ENCODE measurements at places on chromosomes 12 and 14.

DNA sequence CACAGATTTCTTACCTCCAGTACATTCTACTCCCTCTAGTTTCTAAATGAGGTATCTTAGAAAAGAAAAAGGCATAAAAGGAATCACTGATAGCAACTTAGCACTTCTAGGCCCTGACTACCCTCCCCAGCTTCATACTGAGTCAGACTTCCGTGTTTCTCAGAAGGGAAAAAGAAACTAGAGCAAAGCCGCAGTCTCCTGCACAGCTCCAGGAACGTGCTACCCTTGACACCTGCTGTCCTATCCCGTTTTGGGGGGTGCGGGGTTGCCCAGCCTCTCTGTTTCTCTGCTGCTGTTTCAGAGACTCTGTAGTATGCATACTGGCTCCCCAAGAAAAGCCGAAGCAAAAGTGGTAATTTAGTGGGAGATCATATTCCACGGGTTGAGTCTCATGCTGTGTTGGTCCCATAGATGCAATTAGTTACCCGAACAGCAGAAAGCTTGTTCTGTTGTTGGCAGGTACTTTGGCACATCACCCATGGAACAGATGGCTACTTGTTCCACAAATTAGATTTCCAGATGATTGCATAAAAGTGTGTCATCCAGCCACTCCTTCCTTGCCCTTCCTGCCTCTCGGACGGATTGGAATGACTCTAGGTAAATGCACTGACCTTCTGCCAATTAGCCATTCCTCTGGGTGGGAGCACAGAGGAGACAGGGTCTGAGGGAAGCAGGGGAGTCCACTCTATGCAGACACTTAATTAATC is 438.1 kb downstream of the FUT8 start:
- DNase-seq, result no peak

DNA sequence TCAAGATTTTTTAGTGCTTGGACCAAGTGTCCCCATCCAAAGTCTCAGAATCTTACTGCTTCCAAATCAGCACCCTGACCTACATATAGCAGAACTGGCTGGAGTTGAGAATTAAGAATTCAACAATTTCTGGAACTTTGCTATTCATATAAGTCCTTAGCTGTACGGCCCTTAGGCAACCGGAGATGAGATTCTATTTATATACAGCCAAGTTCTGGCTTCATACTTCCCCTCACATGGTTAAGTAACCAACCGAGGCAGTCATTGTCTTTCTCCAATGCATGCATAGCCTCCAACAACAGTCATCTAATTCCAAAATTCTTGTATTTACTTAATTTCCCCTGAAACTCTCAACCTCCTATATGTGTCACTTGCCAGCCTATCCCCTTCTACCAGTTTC is 76.6 kb downstream of the SINHCAF start:
- DNase-seq, result no peak

DNA sequence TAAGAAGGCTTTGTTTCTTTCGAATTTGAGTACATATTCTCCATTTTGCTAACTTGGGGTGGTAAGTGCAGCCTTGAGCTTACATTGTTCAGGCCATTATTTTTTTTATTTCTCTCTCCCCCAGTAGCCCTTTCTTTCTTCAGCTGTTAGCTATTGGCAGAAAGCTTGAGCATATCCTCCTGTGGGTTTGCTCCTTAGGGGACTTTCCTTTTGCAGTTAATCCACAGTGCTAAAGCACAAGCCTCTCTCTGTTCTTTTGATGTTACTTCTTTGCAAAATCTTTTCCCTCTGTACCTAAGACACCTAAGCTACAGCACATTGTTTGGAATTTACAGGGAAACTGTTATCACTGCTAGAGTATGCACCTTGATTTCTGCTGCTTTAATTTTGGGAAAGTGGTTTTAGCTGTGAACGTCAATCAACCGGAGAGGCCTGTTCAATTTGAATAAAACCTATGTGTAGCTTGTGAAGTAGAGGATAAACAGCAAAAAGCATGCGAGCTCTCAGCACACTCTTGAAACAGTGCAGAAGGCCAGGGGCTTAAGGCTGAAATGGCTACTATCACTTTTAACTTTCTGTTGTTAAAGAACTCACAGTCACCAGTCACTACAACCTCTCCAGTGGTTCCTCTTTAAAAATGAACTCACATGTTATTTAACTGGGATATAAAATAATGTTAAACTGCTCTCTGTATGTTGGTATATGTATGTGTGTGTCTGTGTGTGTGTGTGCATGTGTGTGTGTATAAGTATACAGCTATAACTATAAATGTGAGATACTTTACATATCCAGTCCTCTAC is 139.2 kb downstream of the PDZRN4 start:
- DNase-seq, result no peak

DNA sequence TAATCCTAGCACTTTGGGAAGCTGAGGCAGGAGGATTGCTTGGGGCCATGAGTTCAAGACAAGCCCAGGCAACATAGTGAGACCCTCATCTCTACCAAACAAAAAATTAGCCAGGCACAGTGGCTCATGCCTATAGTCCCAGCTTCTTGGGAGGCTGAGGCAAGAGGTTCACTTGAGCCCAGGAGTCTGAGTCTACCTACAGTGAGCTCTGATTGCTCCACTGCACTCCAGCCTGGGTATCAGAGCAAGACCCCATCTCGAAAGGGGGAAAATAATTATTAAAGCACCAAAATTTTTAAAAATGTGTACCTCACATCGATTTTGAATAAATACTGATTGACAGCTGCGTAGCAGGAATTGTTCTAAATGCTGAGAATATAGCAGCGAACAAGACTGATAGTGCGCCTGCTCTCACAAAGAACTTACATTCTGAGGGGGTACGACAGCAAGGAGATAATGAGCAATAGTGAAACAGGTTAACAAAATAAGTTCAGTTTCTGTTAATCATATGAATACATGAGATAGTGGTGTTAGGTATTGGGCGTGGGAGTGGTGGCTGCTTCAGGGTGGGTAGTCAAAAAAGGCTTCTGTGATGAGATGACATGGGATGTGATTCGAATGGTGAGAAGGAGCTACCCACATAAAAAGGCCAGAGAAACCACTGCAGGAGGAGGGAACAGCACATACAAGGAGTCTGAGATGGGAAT is 19.6 kb downstream of the HCFC2 start:
- DNase-seq, result no peak

- no peak for DNase-seq
These were observed 39.0 kb downstream of the GABARAPL1 start for GRCh38 chr12:10251669-10252068.

- DNase-seq, result no peak
These were observed 91.1 kb downstream of the SRRM4 start for GRCh38 chr12:119072440-119072839.

GRCh38 chr14:91884664-91885063 is 17.3 kb upstream of the TC2N start:
- no peak for DNase-seq

- DNase-seq, result no peak
These were observed 569.6 kb downstream of the AACS start for GRCh38 chr12:125634813-125635212.

DNA sequence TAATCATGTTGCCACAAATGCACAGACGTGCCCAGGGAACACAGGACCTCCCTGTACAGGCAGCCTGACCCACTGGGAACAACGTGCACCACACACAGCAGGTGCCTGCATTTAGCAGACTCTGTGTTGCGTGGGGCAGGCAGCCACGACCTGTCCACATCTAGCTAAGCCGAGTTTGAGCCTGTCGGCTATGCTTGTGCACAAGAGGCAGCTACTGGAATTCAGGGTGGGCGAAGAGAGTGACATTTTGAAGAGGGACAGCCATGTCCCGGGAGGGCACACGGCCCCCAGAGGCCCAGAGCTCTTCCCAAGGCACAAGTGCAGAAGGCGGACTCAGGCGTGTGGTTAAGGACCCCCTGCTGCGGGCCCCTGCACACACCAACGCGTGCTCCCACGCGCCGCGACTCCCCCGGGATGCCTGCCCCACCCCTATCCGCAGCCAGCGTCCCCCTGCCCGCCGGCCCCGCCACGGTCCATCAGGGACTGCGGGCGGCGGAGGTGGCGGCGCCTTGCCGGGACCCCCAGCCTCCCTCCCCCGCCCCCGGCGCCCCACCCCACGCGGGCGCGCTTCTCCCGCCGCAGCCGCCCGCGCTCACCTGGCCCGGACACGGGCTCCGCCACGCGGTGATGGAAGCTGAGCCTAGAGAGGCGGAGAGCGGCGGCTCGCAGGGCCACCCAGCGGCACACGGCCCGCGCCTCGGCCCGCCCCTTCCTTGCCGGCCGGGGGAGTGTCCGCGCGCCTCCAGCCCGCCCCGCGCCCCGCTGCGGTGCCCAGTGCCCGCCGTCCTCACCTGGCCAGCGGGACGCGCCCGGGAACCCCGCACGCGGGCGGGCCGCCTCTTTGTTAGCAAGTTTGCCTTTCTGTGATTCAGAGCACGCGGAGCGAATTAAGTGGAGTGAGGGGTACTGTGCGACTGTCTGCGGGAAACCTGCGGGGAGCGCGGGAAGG is 125.3 kb upstream of the PRMT8 start:
- peak; percentile 21 for DNase-seq

- no peak for DNase-seq
These were observed 57.9 kb downstream of the SLC17A8 start for GRCh38 chr12:100414739-100415138.

DNA sequence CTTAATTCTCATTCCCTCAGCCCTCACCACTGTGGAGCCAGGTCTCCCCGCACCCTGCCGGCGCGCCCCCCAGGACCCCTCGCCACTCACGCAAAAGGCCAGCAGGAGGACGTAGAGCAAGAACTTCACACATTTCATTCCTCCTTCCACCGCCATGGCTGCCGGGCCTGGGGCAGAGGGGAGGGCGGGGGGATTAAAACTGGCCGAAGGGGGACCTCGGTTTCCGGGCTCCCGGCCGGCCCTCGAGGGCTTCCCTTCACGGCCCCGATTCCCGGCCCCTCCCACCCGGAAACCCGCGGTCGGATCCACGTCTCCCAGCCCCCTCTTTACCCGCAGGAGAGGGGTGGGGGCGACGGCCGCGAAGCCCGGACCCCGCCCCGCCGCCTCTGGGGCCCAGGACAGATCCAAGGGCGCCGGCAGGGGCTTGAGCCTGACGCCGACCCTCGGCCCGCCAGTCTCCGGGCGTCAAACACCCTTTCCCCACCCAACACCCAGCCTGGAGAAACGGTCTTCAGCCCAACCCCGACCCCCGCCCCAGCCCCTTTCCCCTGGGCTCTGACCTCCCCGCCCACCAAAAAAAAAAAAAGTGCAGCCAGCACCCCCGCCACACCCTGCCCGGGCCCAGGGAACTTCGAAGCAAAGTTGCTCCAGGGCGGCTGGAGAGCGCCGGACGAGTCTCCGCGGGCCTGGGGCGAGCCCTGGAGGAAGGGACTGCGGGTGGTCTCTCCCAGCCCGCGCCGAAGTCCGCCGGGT is 447 bp downstream of the CD63 start:
- peak; percentile 60 for DNase-seq

DNA sequence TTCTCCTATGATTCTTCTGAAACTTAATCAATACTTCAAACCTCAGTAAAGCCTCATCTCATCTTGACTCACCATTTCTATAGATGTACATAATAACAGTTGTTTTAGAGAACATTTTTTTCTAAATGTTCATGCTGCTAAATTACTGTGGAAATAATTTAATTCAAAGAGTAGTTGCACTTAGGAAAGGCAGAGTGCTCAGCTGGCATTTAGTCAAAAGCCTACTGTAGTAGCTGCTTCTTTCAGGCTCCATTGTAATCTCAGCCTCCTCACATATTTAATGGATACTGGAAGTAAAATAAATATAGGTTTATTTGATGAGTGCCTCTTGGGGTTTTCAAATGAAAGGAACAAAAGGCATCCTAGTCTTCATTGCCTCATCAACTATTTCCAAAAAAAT is 325.0 kb downstream of the CCER1 start:
- DNase-seq, result no peak

- DNase-seq, result no peak
These were observed 16.4 kb upstream of the KSR2 start for GRCh38 chr12:117985182-117985581.

DNA sequence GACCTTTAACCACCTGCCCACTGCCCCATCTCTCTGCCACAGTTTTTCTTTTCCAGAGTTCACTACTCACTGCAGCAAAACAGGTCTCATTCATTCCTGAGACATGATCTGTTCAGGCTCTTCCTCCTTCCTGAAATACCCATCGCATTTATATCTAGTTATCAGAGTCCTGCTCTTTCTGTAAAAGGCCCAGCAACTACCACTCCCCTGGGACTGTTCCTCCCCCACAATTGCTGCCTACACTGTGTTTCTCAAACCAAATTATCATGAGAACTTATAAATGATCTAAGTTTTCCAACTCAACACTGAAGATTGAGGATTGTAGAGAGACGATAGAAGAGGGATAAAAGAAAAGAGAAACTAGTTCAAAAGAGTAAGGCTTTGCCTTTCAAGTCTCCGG is 40.8 kb upstream of the EPS8 start:
- no peak for DNase-seq

GRCh38 chr12:19749906-19750574 is 310.7 kb downstream of the AEBP2 start:
- no peak for DNase-seq

DNA sequence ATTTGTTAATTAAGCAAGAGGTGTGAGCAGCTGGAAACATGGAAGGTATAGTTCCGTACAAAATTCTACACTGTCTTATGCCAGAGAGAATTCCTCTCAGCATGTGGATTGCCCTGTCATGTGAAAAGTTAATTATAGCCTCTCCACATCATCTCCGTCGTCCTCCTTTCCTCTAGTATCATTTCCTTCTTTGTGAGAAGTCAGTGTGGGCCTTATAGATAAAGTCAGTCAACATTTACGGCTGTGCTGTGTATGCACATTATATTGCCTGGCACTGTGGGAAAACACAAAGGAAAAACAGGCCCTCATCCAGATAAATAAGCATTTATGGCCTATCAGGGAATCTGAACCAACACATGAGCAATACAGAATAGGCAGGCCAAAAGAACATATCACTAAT is 236.6 kb downstream of the SEC23A start:
- DNase-seq, result no peak

- DNase-seq, result no peak
These were observed 15.7 kb downstream of the NUBPL start for GRCh38 chr14:31576949-31577348.

DNA sequence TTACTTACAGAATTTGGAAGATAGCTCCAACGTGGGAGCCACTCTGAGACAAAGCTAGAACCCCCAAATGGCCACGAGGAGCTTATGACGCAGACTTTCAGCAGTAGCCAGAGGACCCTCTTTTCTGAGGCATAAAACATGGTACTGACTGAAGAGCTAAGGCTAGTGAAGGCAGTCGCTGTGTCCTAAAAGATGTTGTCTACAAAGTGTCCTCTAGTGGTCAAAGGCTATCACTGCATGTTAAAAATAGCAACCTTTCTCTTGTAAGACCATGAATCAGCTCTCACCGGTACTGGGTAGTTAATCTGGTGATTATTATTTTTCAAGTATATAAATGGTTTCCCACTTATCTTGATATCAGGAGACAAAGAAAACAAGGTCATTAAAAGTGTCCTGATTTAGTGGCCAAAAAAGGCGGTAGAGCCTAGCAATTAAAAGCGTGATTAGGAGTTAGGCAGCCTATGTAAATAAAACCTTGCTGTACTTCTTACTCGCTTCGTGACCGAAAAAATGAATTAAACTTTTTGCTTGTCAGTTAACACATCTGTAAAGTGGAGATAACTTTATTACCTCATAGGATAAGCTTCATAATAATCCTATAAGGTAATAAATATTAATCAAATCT is 47.0 kb upstream of the LGR5 start:
- DNase-seq, result peak; percentile 66

All from A549 (cell line).